Temporal lobe (tissue), 4 donors: ENCODE measurements at places on chromosomes 11 and 22. TPM values are rescaled to one million over a fixed set of nuclear protein-coding genes. Genes with fewer than 3 reads are reported as not detected.

The YPEL4 gene
- 3.7 TPM for total RNA-seq

The CRY2 gene
- total RNA-seq: 33.9 TPM

The PHOX2A gene
- not detected for total RNA-seq

The MYBPC3 gene
- not detected for total RNA-seq

The XKR3 gene
- not detected for total RNA-seq

The PLAAT5 gene
- total RNA-seq: 1.5 TPM

The MPPED2 gene
- total RNA-seq: 65.6 TPM

The PGM2L1 gene
- total RNA-seq: 193 TPM
